ENCODE measurements at places on chromosomes 11 and 22. TPM values are rescaled to one million over a fixed set of nuclear protein-coding genes. Genes with fewer than 3 reads are reported as not detected.

SGSM1 gene
- 4.0 TPM for total RNA-seq

DBX1 gene
- not detected for total RNA-seq

PGGHG gene
- total RNA-seq: 11.6 TPM

DGCR6 gene
- 0.89 TPM for total RNA-seq

MN1 gene
- 3.1 TPM for total RNA-seq

CD6 gene
- total RNA-seq: not detected

ALKBH3 gene
- 25.7 TPM for total RNA-seq

DSCAML1 gene
- 1.1 TPM for total RNA-seq

CCDC116 gene
- not detected for total RNA-seq

PARVG gene
- 12.3 TPM for total RNA-seq

DNA sequence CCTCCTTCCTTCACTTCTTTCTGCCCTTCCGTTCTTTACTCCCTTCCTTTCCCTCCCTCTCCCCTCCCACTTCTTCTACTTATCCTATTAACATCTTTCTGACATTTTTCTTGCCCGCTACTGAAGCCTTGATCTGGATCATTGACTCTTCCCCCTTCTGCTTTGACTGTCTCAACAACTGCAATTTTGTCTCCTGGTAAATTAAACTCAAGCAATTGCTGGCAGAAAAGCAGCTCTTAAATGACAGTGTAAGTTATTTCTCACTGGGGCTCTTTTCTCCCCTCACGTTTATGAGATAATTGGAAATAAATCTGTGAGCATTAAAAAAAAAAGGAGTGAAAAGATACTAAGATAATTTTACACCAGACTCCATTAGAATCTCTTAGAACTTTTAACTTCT lies 120.0 kb downstream of the SLC17A6 start:
- no peak overlapping the region for H3K27ac ChIP-seq
- DNase-seq: no peak
- no peaks in the 10 kb centered on the region for H3K36me3 ChIP-seq
- H3K4me3 ChIP-seq: no peak overlapping the region
- no peaks in the 10 kb centered on the region for H3K4me1 ChIP-seq

- H3K4me1 ChIP-seq: no peaks in the 10 kb centered on the region
- H3K27ac ChIP-seq: no peak overlapping the region
- H3K27me3 ChIP-seq: peaks cover 4% of the 10 kb centered on the region
- H3K4me3 ChIP-seq: no peak overlapping the region
- DNase-seq: no peak
Observed at GRCh38 chr22:36135306-36135980, 25.1 kb downstream of the APOL3 start.

DNA sequence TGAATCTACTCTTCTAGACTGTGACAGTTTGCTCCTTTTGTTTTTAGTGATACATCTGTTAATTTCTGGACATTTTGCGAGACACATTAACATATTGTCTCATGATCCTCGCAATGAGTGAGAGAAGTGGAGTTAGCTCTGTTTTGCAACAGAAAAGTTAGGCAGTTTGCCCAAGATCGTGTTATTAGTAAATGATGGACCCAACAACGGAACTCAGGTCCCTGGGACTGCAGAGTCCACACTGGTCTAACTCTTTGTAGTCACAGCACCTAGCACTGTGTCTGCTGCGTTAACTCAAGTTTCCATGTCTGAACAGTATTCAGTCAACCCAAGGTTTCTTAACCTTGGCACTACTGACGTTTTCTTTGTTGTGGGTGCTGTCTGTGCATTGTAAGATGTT lies 3.2 kb downstream of the DEPDC7 start:
- DNase-seq: no peak
- H3K36me3 ChIP-seq: no peaks in the 10 kb centered on the region
- H3K27ac ChIP-seq: no peak overlapping the region
- peaks cover 47% of the 10 kb centered on the region for H3K4me1 ChIP-seq

DNA sequence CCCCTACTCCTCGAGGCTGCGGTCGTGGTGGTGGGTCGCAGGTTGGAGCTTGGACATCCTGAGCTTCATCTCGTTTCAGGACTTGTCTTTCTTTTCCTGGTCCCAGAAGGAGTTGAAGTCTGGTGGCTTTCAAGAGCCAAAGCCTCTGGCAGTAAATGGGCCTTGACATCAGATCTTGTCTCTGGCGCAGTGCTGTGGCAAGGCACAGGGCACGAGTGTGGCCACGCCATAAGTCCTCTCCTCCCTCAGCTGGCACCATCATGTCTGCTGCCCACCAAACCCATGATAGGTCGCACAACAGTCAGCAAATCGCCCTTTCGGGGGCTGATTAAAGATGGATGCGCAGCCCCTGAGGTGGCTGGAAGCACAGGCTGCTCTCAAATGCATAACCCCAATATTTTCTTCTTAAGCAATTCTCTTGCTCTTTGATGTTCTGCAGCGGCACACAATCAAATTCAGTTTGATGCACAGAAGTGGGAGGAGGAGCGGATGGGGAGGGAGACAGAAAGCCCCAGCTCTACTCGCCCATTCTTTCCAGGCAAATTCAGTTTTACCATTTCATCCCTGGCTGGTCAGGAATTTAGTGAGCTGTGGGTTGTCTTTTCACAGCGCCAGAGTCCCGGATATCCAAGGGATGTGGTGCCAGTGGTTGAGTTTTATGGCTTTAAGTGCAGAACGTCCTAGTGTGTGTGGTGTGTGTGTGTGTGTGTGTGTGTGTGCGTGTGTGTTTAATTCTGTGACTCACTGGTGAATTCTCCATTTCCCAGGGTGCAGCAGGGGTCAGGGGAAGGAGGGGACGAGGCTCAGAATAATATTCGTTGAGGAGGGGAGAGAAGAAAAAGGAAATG lies 162.0 kb downstream of the DSCAML1 start:
- no peaks in the 10 kb centered on the region for H3K36me3 ChIP-seq
- no peak for DNase-seq
- H3K4me1 ChIP-seq: no peaks in the 10 kb centered on the region
- no peak overlapping the region for H3K4me3 ChIP-seq

DNA sequence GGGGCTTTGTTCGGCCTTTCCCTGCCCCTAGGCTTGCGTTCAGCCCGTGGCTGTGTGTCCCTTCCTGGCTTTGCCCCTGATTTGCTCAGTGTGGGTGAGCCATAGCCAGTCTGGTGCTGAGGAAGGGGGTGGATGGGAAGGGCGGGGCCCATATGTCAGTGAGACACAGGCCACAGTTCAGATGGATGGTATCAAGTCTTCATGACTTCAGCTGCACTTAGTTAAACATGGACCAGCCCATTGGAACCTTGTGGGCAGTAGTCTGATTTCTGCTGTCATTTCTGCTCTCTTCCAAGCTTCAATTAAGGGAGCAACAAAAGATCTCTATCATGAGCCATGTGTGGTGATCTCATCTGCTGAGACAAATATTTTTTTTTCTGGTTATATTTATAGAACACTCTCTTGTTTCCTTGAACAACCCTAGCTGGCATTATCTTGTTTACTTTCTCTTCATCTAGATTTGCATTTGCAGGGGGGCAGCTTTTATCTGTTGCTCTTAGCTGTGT lies 21.6 kb upstream of the PEX26 start:
- no peaks in the 10 kb centered on the region for H3K36me3 ChIP-seq
- no peaks in the 10 kb centered on the region for H3K27me3 ChIP-seq
- DNase-seq: peak; percentile 71
- H3K4me3 ChIP-seq: no peak overlapping the region
- peak overlapping the region; percentile 72 for H3K27ac ChIP-seq
- H3K4me1 ChIP-seq: peaks cover 24% of the 10 kb centered on the region

DNA sequence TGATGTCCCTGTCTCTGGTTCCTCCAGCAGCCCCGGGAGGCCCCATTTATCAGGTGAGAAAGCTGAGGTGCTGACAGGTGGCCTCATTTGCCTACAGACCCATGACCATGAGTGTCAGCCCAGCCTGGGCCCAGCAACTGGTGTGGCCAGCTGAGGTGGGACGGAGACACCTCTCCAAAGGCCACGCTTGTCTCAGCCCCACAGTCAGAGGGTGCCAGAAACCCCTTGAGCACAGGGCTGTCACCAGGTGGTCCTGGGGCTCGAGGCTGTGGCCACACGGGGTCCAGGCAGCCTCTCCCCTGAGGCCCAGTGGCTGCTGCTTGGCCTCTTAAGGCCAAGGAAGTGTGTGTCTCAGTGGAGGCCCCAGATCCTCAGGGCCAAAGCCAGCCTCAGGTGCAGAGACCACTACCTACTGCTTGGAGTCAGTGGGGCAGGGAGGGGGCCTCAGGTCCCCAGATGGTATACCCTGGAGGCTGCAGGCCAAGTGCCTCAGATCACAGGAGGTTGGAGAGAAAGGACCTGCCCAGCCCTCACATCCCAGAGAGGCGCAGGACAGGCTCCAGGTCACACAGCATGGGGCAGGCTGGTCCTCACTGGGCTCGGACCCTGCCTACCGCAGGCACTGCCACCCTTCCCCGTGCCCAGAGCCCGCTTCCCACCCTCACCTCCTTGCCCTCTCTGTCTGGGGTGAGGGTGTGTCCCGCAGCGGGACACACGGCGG lies 11.4 kb downstream of the RAB3IL1 start:
- no peak overlapping the region for H3K4me3 ChIP-seq
- H3K27me3 ChIP-seq: no peaks in the 10 kb centered on the region
- no peaks in the 10 kb centered on the region for H3K4me1 ChIP-seq

DNA sequence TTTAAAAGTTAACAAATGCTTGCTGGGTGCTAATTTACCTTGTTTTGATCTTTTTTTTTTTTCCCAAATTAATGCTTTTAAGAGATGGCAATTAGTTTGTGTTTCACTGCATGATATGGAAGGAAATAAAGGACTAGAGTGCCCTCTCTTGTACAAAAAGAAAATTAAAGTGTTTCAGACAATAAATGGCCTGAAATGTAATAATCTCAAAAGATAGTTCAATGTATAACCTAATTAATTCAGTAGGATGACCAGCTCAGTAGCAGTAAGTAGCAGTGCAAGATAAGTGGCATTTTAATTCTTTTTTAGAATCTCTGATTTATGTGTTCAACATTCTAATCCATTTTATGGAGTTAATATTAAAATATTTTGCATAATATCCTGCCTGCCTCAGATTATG lies 39.9 kb upstream of the MYO18B start:
- no peaks in the 10 kb centered on the region for H3K4me1 ChIP-seq

- no peaks in the 10 kb centered on the region for H3K27me3 ChIP-seq
- no peak for DNase-seq
- H3K36me3 ChIP-seq: no peaks in the 10 kb centered on the region
- H3K4me3 ChIP-seq: no peak overlapping the region
- H3K27ac ChIP-seq: no peak overlapping the region
- H3K4me1 ChIP-seq: no peaks in the 10 kb centered on the region
Observed at GRCh38 chr11:13923182-13923581, 39.3 kb upstream of the SPON1 start.

DNA sequence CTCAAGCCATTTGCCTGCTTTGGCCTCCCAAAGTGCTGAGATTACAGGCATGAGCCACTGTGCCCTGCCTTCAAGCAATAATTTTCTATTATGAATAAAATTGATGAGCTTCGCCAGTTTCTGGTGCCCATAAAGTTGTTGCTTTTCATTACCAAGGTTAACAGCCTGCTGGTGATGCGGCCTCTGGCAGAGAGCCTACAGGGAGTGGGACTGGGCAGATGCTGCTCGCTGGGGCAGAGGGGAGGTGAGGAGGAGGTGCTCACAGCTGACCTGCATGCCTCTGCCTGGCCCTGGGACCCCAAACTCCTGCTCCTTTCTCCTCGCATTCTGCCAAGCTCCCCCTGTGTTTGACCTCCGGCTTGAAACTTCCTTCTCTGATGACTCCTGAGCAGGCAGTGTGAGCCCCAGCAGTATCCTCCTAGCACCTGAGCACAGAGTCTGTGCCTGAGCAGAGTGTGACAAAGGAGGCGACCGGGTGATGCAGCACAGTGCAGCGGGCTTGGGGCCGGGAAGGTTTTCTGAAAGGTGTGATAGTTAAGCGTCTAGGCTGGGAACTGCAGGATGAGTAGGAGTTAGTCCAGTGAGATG lies 56.1 kb upstream of the B3GAT1 start:
- H3K27me3 ChIP-seq: peaks cover 58% of the 10 kb centered on the region
- H3K36me3 ChIP-seq: no peaks in the 10 kb centered on the region
- H3K4me3 ChIP-seq: peak overlapping the region; percentile 18
- no peak for DNase-seq

DNA sequence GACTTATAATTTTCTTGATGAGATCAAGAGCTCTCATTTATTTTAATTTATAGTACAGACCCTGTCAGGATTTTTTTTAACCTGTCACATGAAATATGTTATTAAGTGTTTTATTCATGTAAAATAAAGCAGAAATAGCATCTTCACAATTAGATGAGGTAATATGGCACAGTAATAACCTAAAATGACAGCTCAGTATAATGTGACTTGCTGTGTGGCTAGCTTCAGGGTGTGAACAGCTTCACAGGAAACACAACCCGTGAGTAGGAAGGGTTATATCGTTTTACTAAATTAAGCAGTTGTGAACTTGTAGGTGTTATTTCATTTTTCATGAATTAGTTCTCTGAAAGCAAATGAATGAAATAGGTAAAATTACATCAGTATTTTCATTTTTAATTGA lies 366.9 kb upstream of the CHORDC1 start:
- H3K36me3 ChIP-seq: no peaks in the 10 kb centered on the region
- DNase-seq: no peak
- no peaks in the 10 kb centered on the region for H3K27me3 ChIP-seq
- no peak overlapping the region for H3K4me3 ChIP-seq

GRCh38 chr11:108922241-108922640 lies 257.4 kb downstream of the DDX10 start:
- no peak overlapping the region for H3K27ac ChIP-seq
- no peaks in the 10 kb centered on the region for H3K4me1 ChIP-seq
- no peak for DNase-seq
- no peaks in the 10 kb centered on the region for H3K36me3 ChIP-seq

GRCh38 chr11:35327829-35328228 lies 91.5 kb downstream of the SLC1A2 start:
- no peak for DNase-seq
- H3K4me3 ChIP-seq: no peak overlapping the region
- peaks cover 11% of the 10 kb centered on the region for H3K4me1 ChIP-seq
- no peaks in the 10 kb centered on the region for H3K36me3 ChIP-seq
- no peaks in the 10 kb centered on the region for H3K27me3 ChIP-seq

GRCh38 chr11:45110562-45110961 lies 35.9 kb upstream of the PRDM11 start:
- H3K27ac ChIP-seq: no peak overlapping the region
- H3K36me3 ChIP-seq: no peaks in the 10 kb centered on the region
- peak; percentile 88 for DNase-seq
- no peaks in the 10 kb centered on the region for H3K27me3 ChIP-seq

- H3K4me1 ChIP-seq: peaks cover 32% of the 10 kb centered on the region
- DNase-seq: no peak
- H3K27me3 ChIP-seq: no peaks in the 10 kb centered on the region
- H3K27ac ChIP-seq: no peak overlapping the region
- no peak overlapping the region for H3K4me3 ChIP-seq
Observed at GRCh38 chr11:117022526-117022925, 75.7 kb downstream of the SIK3 start.

- H3K36me3 ChIP-seq: no peaks in the 10 kb centered on the region
- DNase-seq: peak; percentile 46
- peaks cover 6% of the 10 kb centered on the region for H3K4me1 ChIP-seq
- H3K27me3 ChIP-seq: no peaks in the 10 kb centered on the region
Observed at GRCh38 chr11:86816251-86816726, 15.9 kb downstream of the PRSS23 start.

- no peak overlapping the region for H3K27ac ChIP-seq
- H3K4me1 ChIP-seq: no peaks in the 10 kb centered on the region
- no peak overlapping the region for H3K4me3 ChIP-seq
- no peaks in the 10 kb centered on the region for H3K27me3 ChIP-seq
- DNase-seq: peak; percentile 75
Observed at GRCh38 chr22:22201185-22201929, 43.2 kb upstream of the VPREB1 start.

GRCh38 chr11:74559934-74560309 lies 32.5 kb upstream of the POLD3 start:
- no peak overlapping the region for H3K27ac ChIP-seq
- H3K27me3 ChIP-seq: no peaks in the 10 kb centered on the region
- no peak overlapping the region for H3K4me3 ChIP-seq
- DNase-seq: no peak

GRCh38 chr22:23833911-23834317 lies 4.9 kb downstream of the DERL3 start:
- DNase-seq: no peak
- peaks cover 76% of the 10 kb centered on the region for H3K36me3 ChIP-seq
- no peak overlapping the region for H3K4me3 ChIP-seq
- no peaks in the 10 kb centered on the region for H3K27me3 ChIP-seq
- no peak overlapping the region for H3K27ac ChIP-seq

Data from stomach (tissue), 19 donors.